Esophagus squamous epithelium (tissue), 5 donors: ENCODE measurements at places on chromosomes 5 and 9.

DNA sequence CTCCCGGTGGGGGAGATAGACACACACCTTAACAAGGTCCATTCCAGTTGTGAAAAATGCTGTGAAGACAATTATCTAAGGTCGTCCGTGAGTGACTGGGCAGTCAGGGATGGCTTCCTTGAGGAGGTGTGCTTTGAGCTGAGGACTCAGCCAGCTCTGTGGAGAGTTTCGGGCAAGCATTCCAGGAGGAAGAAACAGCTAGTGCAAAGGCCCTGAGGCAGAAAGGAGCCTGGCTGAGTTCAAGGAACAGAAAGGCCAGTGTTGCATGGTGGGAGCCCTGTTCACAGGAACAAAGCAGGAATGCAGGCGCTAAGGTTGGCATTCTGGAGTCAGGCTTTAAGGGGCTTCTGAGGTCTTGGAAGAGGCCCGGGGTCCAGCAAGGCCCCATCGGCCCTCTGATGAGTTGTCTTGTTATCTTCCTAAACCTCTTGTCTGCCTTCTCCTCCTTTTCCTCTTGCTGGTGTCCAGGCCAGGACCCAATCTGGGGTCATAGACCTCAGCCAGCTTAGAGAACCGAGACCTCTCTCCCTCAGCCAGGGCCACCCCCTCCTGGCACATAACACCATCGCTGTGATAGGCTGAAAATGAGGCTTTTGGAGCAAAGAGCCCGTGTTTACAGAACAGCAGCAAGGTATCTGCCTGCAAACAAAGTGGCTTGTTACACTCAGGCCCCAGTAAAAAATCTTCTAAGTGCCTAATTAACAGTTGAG lies 270.2 kb upstream of the MVB12B start:
- H3K27me3 ChIP-seq = no peaks in the 10 kb centered on the region
- no peaks in the 10 kb centered on the region for H3K36me3 ChIP-seq
- no peak overlapping the region for H3K27ac ChIP-seq
- H3K4me1 ChIP-seq = no peaks in the 10 kb centered on the region
- no peak for DNase-seq

DNA sequence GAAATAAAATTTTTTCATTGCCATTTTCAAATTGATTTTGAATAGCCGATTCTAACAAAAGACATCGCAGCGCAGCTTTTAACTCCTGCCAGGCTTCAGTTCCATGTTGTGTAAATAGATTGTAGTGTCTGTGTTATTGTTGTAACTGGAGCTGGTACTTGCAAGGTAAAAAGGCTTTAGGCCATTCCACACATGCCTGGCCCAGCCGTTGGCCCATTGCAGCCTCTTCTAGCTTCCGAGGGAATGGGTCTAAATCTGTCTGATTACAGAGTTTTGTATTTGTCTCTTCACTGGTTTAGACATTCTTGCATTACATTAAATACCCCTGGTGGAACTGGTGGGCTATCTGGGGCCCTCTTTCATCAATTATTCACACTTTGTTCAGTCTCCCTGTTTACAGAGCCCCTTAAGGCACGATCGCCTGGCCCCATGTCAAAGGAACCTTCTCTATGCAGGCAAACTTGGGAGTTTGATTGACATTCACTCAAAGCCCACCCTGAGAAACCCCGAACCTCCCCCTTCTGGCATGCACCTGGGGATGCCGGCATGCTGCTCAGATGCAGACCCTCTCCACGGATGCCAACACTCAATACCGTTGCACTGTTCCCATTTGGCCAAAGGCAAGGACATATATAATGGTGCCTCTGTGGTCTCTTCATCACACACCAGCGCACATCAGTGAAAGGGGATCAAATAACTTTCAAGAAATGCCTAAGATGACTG lies 281.7 kb upstream of the IRX2 start:
- DNase-seq = no peak
- no peaks in the 10 kb centered on the region for H3K4me1 ChIP-seq
- no peak overlapping the region for H3K27ac ChIP-seq
- no peak overlapping the region for H3K4me3 ChIP-seq

DNA sequence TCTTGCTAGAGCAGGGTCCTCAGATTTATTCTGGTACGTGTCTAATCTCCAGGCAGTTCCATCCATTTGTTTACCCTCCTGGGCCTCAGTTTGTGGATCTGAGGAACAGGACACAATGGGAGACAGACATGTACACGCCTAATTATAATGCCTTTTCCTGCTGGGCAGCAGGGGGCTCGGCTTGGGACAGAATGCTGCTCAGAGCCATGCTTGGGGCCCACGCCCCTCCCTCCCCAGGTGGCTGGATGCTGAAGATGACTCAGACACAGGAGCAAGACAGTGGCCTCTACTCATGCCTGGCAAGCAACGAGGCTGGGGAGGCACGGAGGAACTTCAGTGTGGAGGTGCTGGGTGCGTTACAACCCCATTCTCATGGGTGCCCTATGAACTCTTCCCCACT lies 72.7 kb upstream of the ASS1 start:
- DNase-seq = no peak
- H3K4me3 ChIP-seq = no peak overlapping the region
- no peaks in the 10 kb centered on the region for H3K4me1 ChIP-seq
- H3K27ac ChIP-seq = no peak overlapping the region

DNA sequence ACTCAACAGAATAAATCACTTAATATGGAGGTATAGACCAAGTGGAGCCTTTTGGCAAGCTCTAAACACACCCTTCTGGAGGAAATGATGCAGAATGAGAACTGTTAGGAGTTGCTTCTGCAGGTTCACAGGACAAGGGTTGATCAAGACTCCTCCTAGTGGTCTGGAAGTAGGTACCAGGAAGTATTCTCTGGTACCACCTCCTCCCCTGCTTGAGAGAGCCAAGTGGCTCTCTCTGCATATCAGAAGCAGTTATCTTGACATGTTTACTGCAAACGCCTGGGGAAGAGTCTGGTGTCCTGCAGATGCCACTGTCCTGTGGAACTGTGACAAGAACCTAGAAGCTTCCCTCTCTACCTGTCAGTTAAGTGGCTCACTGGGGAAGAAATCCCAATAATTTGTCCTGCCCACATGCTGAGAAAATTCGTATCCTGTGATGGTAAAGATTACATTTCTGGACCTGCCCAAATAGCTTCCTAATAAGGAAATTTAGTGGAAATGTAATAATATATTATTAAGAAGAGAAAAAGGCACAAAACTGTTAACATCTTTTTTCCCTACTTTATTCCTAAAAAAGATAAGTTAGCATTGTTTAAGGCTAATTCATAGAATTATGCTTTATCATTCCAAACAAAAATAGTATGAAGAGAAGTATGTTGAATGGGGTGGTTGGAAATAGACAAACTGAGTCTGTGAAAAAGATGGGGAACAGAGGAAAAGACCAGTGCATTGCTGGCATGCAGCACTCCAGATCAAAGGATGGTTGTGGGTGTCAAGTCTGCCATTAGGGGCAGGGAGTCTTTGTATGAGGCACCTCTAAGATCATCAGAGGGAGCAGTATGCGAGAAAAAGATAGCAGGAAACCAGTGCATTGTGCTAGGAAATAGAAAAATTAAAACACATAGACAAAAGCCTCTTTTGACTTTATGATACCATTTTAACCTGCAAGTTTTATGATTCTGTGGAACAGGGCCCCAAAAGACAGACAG lies 118.8 kb downstream of the CDC42SE2 start:
- no peak overlapping the region for H3K27ac ChIP-seq
- H3K27me3 ChIP-seq = no peaks in the 10 kb centered on the region
- H3K4me1 ChIP-seq = no peaks in the 10 kb centered on the region
